ENCODE measurements at places on chromosomes 5 and 9.

- DNase-seq: no peak
Measured at GRCh38 chr9:117644932-117645636, 59.1 kb upstream of the TLR4 start.

GRCh38 chr5:177064500-177065277, 22.0 kb upstream of the FGFR4 start:
- no peak for DNase-seq

DNA sequence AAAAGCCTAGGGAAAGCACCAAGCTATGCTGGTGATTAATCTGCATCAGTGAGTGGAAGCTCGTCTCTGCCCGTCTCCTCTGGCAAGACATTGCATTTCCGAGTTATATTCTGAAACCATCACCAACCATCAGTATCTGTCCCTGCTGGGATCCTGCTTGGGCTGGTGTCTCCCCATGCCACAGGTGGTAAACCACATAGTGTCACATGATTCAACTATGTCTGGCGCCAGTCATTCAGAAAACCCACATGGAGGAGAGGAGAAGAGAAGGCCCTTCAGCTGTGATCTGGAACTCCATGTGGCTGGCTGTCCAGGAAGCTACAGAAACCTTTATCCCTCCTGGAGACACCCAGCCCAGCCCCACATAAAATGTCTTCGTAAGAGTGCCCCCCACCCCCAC, 4.8 kb downstream of the IL9 start:
- DNase-seq: no peak

GRCh38 chr5:132661231-132662003, 3.4 kb downstream of the IL13 start:
- DNase-seq: no peak

- DNase-seq: no peak
Measured at GRCh38 chr5:7650755-7651154, 200.2 kb downstream of the CFAP90 start.

GRCh38 chr9:36665387-36665786, 92.7 kb downstream of the MELK start:
- DNase-seq: no peak

DNA sequence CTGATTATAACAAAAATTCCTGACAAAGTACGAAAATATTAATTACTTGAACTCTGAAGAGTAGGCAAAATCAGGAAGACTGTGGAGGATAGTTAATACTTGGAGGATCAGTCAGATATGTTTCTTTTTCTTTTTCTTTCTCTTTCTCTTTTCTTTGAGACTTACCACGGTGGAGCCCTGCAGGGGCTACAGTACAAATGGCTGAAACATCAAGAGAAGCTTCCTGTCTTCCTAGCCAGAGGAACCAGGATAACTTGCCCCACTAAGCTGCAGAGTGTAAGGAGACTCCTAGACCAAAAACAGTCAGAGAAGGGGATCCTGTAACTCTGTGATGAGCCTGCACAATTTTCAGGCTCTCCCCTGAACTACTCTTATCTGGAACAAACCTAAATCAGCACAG, 324.6 kb upstream of the TYRP1 start:
- DNase-seq: no peak

GRCh38 chr5:1125030-1125357, 13.1 kb upstream of the SLC12A7 start:
- peak; percentile 40 for DNase-seq

DNA sequence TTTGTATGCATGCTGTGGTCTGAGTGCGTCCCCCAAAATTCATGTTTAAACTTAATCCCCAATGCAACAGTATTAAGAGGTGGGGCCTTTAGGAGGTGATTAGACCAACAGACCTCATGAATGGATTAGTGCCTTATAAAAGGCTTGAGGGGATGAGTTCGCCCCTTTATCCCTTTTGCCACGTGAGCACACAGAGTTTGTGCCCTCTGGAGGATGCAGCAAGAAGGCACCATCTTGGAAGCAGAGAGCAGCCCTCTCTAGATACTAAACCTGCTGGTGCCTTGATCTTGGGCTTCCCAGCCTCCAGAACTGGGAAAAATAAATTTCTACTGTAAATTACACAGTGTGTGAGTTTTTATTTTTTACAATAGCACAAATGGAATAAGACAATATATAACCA, 177.1 kb upstream of the SPRY4 start:
- DNase-seq: peak; percentile 86

- no peak for DNase-seq
Measured at GRCh38 chr9:29339387-29339786, 1766.1 kb upstream of the C9orf72 start.

DNA sequence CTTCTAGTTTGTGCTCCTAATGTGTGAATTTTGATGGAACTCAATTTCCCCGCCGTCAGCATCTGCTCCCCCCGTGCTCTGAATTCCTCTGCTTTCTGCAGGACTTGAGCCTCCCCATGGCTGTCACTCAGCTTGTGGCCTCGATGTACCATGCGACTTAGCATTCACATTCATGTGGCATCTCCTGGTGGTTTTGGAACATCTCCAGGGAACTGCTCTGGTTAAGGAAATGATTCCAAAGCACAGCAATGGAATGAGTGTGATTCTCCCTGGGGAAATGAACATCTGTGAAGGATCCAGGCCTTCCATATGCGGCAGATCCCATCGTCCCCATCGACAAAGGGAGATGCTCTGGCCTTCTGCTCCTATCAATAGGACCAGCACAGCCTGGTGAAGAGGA, 119.0 kb downstream of the ENTREP1 start:
- no peak for DNase-seq

DNA sequence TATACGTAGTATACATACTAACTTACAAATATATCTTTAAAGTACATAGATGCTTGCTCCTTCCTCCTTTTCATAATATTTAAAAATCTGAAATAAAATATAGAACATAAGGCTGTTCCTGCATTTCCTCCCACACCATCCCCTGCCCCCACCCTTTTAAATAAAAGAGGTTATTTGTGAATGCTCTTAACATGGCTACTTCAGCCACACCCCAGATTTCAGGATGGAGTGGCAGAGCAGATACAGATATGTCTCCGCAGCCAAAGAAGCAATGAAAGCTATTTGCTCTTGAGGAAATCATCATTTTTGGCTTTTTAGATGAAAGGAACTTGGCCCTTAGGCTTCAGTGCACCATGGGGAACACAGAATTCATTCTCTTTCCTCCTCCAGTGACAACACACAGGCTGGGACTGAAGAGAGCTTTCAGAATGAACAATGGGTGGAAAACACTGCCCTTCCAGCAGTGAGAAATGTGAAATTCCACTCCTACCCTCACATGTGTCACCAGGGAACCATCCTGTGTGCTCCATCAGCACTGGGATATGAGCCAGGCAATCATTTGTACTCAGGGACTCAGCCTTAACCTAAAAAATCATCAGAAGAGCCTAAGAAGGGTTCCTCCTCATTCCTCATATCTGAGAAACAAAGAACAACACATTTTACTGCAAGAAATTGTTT, 134.3 kb downstream of the PPP2R2B start:
- no peak for DNase-seq

DNA sequence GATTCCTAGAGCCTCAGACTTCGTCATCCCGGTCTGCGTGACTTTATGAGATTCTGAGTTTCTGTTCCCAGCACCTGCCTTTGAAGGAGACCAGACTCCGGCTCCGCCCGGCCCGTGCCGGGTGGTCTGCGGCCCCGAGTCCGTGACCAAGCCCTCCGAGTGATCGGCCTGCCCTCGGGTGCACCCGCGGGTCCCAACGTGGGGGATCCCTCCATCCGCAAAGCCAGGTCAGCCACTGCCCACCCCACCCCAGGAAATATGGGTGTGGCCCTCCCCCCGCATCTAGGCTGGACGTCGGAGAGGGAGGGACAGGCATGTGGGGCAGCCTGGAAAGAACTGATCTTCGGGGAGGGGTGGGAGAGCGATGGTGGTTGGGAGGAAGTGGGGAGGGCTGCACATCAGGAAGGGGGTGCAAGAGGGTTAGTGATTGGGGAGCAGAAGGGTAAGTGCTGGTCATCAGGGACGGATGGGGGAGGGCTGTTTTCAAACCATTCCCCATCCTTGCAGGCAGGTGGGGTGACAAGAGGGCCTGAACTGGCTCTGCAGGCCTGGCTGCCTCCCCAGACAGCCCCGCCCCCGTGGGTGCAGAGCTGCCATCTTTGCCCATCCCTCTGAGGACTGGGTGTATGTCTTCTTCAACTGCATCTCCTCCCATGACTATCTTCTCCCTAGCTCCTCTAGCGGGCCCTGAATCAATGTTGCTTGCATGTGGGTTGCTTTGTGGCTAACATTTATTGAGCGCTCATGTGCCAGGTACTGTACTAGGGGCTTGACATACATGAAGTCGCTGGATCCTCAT, 747 bp downstream of the LRSAM1 start:
- DNase-seq: peak; percentile 63
